SJSA1 (cell line): ENCODE measurements at places on chromosomes 5 and 9. TPM values are rescaled to one million over a fixed set of nuclear protein-coding genes. Genes with fewer than 3 reads are reported as not detected.

DNA sequence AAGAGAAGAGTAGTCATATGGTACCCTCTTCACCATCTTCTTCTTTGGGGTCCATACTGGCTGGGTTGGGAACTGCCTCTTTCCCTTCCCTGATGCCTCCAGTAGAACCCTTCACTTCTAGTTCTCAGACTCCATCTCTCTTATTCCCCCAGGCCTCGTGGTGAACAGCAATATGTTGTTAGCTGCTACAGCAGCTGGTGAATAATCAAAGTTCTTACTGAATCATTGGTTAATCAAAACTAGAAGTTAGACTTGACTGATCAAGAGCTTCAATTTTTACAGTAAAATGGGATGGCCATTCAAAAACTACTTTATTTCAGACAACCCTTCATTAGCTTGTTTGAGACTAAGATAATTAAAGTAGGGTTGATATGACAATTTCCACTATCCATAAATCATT, 190.9 kb upstream of the GNA14 start:
- DNase-seq = no peak

DNA sequence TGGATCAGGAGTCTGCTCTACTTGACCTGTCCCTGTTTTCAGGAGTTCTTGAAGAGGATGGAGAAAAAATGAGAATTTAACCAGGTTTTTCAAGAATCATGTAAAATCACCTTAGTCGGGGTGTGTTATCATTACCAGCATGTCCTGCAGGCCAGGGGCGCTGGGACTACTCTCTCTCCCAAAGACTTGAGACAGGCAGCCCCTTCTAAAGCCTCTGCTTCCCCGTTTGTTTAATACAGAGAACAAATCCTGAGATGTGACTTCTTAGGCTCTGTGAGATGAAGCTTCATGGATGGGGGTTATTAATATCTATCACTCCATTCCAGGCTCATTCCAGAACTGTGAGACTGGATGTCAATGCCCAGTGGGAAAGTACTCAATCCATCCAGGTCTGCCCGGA, 3.0 kb downstream of the PAX5 start:
- no peak for DNase-seq

GRCh38 chr5:15786884-15787283, 286.9 kb downstream of the FBXL7 start:
- DNase-seq = no peak

GRCh38 chr9:24071091-24071490, 245.1 kb upstream of the ELAVL2 start:
- no peak for DNase-seq

DNAJB5 gene
- total RNA-seq = 2.8 and 6.3 TPM in 2 replicates

GRCh38 chr5:169740435-169740834, 103.4 kb downstream of the DOCK2 start:
- DNase-seq = no peak

GRCh38 chr9:36008774-36009300, 27.9 kb upstream of the RECK start:
- no peak for DNase-seq

- no peak for DNase-seq
Observed at GRCh38 chr9:112033237-112034215, 136.9 kb downstream of the UGCG start.

GTF3C4 gene
- total RNA-seq = 10.9 and 17.1 TPM in 2 replicates

DNA sequence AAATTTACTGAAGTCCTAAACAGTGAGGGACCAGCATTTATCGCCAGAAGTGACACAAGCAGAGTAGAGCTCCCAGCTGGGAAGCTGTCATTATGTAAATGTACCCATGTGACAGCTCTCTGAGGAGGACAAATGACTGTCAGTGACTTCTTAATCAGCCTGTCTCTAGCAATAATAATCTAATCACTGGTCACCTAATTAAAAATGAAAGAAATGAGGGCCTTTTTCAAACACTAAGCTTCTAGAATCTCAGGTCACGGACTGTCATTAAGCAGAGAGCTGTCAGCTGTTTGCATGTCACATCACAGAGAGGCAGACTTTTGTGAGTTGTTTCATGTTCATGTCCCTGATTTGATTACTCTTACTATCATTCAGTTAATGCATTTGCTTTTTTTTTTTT, 77.9 kb upstream of the FBXL17 start:
- no peak for DNase-seq

- no peak for DNase-seq
Observed at GRCh38 chr5:123754908-123755307, 242.9 kb downstream of the CSNK1G3 start.

DNA sequence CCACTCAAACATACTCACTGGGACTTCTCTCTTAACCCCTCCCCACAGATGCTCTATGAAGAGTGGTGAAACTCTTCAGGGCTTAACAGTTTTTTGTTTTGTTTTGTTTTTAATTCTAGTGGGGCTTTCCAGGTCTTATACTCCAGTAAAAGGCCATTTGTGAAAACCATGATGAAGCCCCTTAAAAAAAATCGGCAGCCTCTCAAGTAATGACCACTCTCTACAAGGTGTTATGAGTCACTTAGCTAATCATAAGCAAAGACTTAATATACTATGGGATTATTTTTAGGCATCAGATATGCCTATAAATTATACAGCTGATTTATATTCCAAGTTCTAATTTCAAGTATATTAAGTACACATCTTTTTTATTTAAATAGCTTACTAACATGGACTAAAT, 607.9 kb downstream of the RAB3C start:
- DNase-seq = no peak

GRCh38 chr5:103896593-103896992, 334.0 kb upstream of the NUDT12 start:
- DNase-seq = no peak

GRCh38 chr5:41373230-41373629, 137.2 kb downstream of the PLCXD3 start:
- no peak for DNase-seq

GRCh38 chr5:56003679-56004078, 8.9 kb upstream of the IL6ST start:
- DNase-seq = no peak

GRCh38 chr9:137984520-137985257, 107.1 kb downstream of the CACNA1B start:
- DNase-seq = no peak

DNA sequence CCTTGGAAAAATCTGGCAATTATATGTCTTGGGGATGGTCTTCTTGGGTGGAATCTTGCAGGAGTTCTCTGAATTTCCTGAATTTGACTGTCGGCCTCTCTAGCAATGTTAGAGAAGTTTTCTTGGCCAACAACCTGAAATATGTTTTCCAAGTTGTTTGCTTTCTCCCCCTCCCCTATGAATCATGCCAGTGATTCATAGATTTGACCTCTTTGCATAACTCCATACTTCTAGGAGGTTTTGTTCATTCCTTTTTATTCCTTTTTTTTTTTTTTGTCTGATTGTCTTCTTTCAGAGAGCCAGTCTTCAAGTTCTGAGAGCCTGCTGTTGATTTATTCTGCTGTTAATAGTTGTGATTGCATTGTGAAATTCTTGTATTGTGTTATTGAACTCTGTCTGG, 56.7 kb upstream of the SLC44A1 start:
- no peak for DNase-seq
